Muscle of leg (tissue), 16 donors: ENCODE measurements at places on chromosomes 11 and 22. TPM values are rescaled to one million over a fixed set of nuclear protein-coding genes. Genes with fewer than 3 reads are reported as not detected.

DNA sequence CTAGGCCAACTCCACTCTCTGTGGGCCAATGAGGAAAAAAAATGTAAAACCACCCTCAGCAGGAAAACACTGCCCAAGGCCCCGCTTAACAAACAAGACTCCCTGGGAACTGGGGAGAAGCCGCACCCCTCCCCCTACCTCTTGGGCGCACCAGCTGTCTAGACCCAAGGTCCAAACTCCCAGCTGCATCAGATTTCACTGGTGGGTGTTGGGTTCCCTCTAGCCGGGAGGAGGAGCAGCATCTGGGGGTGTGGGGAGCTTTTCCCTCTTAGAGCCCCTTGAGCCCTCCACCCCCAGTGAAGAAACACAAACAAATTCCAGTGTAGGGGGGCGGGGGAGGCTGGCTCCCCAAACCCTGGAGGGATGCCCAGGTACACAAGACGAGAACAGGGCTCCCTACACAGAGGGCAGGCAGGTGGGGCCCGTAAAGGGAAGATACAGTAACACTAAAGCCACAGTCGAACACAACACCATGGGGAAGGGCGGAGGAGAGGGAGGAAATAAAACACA lies 64.9 kb downstream of the NECTIN1 start:
- H3K27me3 ChIP-seq: no peaks in the 10 kb centered on the region
- DNase-seq: peak; percentile 77
- no peak overlapping the region for H3K4me3 ChIP-seq
- peaks cover 2% of the 10 kb centered on the region for H3K36me3 ChIP-seq
- peak overlapping the region; percentile 74 for H3K27ac ChIP-seq

- peak; percentile 90 for DNase-seq
- peaks cover 4% of the 10 kb centered on the region for H3K4me1 ChIP-seq
- H3K27ac ChIP-seq: peak overlapping the region; percentile 24
- peaks cover 37% of the 10 kb centered on the region for H3K36me3 ChIP-seq
- H3K27me3 ChIP-seq: no peaks in the 10 kb centered on the region
- no peak overlapping the region for H3K4me3 ChIP-seq
These were observed 9.2 kb upstream of the RBM14 start for GRCh38 chr11:66607126-66607834.

DNA sequence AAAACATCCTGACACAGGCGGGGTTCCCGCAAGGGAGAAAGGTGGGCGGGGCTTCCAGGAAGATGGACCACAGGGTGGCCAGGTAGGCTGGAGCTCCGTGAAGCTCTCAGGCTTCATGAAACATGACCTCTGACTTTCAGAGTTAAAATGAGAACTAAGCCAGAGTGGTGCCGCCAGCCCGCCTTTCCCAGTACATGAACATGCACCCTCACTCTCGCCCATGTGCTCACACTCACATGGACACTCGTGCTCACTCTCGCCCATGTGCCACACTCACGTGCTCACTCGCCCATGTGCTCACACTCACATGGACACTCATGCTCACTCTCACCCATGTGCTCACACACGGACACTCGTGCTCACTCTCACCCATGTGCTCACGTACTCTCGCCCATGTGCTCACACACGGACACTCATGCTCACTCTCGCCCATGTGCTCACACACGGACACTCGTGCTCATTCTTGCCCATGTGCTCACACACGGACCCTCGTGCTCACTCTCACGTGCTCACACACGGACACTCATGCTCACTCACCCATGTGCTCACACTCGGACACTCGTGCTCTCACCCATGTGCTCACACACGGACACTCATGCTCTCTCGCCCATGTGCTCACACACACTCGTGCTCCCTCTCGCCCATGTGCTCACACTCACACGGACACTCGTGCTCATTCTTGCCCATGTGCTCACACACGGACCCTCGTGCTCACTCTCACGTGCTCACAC lies 10.0 kb downstream of the RNH1 start:
- no peak overlapping the region for H3K4me3 ChIP-seq
- peaks cover 84% of the 10 kb centered on the region for H3K36me3 ChIP-seq
- no peak for DNase-seq
- H3K27ac ChIP-seq: no peak overlapping the region
- H3K27me3 ChIP-seq: no peaks in the 10 kb centered on the region

DNA sequence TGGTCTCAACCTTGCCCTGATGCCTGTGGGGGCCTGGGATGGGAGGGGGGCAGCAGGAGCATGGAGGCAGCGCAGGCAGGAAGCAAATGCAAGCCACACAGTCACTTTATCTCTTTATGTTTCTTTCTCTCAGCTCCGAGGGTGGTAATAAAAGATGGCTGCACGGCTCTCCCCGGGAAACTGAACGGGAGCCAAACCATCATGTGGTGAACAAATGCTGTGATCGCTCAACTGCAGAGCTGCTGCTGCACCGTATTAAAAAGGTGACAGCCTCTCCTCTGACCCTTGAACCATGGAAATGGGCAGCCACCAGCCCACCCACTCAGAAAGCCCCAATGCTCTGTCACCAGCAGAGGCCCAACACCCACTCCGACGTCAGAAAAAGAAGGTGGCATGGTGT lies 110.0 kb downstream of the TIMP3 start:
- no peak overlapping the region for H3K4me3 ChIP-seq
- peak; percentile 49 for DNase-seq
- H3K36me3 ChIP-seq: no peaks in the 10 kb centered on the region
- no peaks in the 10 kb centered on the region for H3K27me3 ChIP-seq
- H3K27ac ChIP-seq: no peak overlapping the region

DNA sequence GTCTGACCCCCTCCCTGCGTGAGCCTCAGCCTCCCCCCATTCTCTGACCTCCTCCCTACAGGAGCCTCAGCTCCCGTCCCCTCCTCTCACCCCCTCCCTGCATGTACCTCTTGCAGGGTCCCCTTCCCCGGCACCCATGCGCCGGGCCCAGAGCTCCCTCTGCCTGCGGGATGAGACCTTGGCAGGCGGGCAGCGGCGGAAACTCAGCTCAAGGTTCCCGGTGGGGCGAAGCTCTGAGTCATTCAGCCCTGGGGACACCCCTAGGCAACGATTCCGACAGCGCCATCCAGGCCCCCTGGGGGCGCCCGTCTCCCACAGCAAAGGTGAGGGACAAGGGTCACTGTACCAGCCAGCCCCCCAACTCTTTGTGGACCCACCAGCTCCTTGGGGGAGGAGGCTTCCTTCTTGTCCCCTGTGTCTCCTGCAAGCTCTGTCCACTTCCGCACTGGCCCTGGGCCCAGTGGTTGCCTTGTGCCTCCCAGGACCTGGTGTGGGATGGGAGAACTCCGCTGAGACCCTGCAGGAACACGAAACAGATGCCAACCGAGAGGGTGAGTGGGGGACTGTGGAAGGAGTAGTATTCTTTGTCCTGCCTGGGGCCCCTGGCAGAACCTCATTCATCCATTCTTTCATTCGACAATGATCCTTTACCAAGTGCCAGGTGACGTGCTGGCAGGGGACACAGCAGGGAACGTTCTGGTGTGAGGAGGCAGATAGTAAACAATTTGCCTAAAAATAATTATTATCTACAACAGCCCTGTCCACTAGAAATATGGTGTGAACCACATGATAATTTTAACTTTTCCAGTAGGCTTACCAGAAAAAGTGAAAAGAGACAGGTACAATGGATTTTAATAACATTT lies 3.7 kb upstream of the RPS6KA4 start:
- no peaks in the 10 kb centered on the region for H3K27me3 ChIP-seq
- peaks cover 59% of the 10 kb centered on the region for H3K4me1 ChIP-seq
- no peak overlapping the region for H3K27ac ChIP-seq
- DNase-seq: peak; percentile 73
- no peak overlapping the region for H3K4me3 ChIP-seq

Gene TMEM86A
- 2.6 TPM for total RNA-seq

GRCh38 chr22:22076932-22077703 lies 94.5 kb upstream of the TOP3B start:
- peaks cover 3% of the 10 kb centered on the region for H3K27me3 ChIP-seq
- H3K36me3 ChIP-seq: no peaks in the 10 kb centered on the region
- no peak overlapping the region for H3K27ac ChIP-seq
- H3K4me3 ChIP-seq: no peak overlapping the region

GRCh38 chr22:22112533-22113294 lies 130.1 kb upstream of the TOP3B start:
- H3K36me3 ChIP-seq: no peaks in the 10 kb centered on the region
- H3K4me3 ChIP-seq: no peak overlapping the region
- H3K4me1 ChIP-seq: no peaks in the 10 kb centered on the region
- no peak for DNase-seq
- no peak overlapping the region for H3K27ac ChIP-seq

DNA sequence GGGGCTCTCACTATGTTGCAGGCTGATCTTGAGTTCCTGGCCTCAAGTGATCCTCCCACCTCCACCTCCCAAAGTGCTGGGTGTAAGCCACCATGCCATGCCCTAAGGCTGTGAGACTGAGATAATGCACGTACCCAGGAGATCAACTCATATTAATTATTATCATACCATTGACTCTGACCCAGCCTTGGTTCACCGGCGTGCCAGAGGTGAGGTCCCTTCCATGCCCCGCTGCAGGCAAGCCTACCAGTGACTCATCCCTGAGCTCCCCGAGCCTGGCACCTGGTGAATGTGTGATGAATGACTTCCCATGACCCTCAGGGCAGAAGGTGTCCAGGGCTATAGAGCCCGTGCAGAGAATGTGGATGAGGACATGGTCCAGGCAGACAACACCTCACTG lies 12.1 kb downstream of the GAL3ST1 start:
- no peaks in the 10 kb centered on the region for H3K36me3 ChIP-seq
- H3K4me3 ChIP-seq: no peak overlapping the region

DNA sequence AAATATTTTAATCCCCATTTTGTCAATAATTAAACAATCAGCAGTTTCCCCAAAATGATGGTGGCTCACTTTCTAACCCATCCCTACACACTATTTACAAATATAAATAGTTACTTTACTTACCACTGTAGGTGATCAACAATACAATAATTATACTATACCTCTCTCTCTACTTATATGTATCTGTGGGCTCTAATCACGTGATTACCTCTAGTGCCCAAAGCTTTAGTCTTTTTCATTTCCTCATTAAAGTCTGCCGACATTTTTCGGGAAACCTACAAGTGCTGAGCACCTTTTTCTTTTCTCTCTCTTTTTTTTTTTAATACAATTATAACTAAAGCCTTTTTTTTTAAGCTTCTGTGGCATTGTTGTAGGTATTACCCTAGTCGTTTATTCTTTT lies 23.9 kb downstream of the DLG2 start:
- no peak for DNase-seq
- no peaks in the 10 kb centered on the region for H3K27me3 ChIP-seq

- H3K27me3 ChIP-seq: peaks cover 2% of the 10 kb centered on the region
- H3K4me3 ChIP-seq: no peak overlapping the region
- peaks cover 9% of the 10 kb centered on the region for H3K4me1 ChIP-seq
- DNase-seq: no peak
These were observed 31.3 kb downstream of the LINC01488 start for GRCh38 chr11:69512790-69513189.

Gene APOL4
- total RNA-seq: 19.4 TPM

DNA sequence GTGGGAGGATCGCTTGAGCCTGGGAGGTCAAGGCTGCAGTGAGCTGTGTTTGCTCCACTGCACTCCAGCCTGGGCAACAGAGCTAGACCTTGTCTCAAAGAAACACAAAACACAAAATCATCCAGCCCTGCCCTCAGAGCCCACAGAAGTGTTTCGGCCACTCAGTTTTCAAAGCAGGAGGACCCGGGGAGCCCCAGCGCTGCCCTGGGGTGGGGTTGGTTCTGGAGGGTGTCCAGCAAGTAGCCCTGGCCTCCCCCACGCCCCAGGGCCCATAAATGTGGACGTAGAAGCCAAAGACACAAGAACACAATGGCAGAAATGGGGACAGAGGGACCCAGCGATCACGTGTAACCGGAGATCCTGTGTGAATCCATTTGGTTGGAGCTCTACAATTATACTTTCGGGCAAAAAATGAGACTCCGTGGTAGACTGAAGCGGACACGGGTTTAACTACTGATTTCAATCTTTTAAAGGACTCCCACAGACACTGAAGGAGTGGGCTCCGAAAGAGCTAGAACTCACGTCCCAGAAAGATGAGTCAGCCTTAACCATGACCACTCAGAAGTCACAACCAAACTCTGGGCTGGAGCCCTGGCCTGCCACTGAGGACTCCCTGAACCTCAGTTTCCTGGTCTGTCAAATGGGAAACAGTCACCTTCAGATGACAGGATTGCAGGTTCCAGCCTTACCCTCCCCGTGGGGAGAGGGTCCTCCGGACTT lies 9.0 kb upstream of the CYTH4 start:
- no peak overlapping the region for H3K27ac ChIP-seq
- H3K36me3 ChIP-seq: no peaks in the 10 kb centered on the region
- H3K27me3 ChIP-seq: peaks cover 22% of the 10 kb centered on the region
- DNase-seq: no peak

GRCh38 chr11:35765211-35765610 lies 102.6 kb downstream of the TRIM44 start:
- H3K4me3 ChIP-seq: no peak overlapping the region
- H3K4me1 ChIP-seq: peaks cover 2% of the 10 kb centered on the region
- H3K27ac ChIP-seq: no peak overlapping the region
- no peak for DNase-seq

GRCh38 chr22:49712195-49712791 lies 115.4 kb downstream of the BRD1 start:
- no peaks in the 10 kb centered on the region for H3K36me3 ChIP-seq
- no peak overlapping the region for H3K4me3 ChIP-seq
- H3K4me1 ChIP-seq: no peaks in the 10 kb centered on the region
- H3K27me3 ChIP-seq: peaks cover 3% of the 10 kb centered on the region
- peak; percentile 49 for DNase-seq
- no peak overlapping the region for H3K27ac ChIP-seq

- peak; percentile 82 for DNase-seq
- peaks cover 55% of the 10 kb centered on the region for H3K4me1 ChIP-seq
- H3K36me3 ChIP-seq: peaks cover 2% of the 10 kb centered on the region
These were observed 29.2 kb downstream of the GRAMD4 start for GRCh38 chr22:46649141-46650077.

DNA sequence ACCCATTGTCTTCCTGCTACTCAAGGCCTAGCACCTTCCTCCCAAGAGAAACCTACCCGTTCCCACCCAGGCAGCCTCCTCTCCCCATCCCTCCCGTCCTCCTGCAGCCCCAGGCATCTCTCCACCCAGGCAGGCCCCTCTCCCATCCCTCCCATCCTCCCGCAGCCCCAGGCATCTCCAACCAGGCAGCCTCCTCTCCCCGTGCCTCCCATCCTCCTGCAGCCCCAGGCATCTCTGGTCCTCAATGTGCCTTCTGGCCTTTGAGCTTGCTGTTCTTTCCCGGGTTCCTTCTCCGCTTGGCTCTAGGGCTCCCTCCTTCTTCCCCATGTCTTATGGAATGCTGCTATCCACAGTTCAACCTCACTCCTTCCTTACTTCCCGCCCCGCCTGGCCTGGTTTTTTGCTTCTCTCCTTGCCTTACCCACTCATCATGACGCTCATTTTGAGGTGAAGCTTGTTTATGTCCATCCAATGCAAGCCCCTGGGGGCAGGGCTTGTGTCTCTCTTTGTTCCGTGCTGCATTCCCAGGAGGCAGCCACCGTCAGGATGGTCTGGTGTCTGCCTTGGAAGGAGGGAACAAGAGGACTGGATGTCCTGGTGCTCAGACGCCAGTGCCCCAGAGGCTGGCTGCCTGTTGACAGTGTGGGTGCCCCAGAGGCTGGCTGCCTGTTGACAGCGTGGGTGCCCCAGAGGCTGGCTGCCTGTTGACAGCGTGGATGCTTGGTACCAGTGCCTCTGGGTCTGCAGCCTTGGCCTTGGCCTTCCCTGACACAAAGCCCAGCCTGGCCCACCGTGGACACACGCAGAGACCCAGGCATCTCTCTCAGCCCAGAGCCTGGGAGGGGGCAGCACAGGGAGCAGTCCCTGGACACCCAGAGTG lies 815.7 kb downstream of the BRD1 start:
- H3K4me1 ChIP-seq: peaks cover 12% of the 10 kb centered on the region
- no peak overlapping the region for H3K4me3 ChIP-seq
- H3K36me3 ChIP-seq: no peaks in the 10 kb centered on the region
- DNase-seq: peak; percentile 20
- H3K27ac ChIP-seq: no peak overlapping the region
- peaks cover 4% of the 10 kb centered on the region for H3K27me3 ChIP-seq

Gene SAA2
- not detected for total RNA-seq
